ENCODE measurements at places on chromosomes 5 and 9.

GRCh38 chr9:117511852-117512481 lies 97.1 kb upstream of the ASTN2 start:
- no peak for DNase-seq

- DNase-seq: peak; percentile 1
These were observed at the start of gene ALDH1A1 for GRCh38 chr9:72952914-72953313. Gene ALDH1A1 (minus strand): TSS chr9:72953053. CDS start chr9:72953000, 53 bp downstream.

- no peak for DNase-seq
These were observed 32.6 kb downstream of the HSD17B4 start for GRCh38 chr5:119484884-119485283.

DNA sequence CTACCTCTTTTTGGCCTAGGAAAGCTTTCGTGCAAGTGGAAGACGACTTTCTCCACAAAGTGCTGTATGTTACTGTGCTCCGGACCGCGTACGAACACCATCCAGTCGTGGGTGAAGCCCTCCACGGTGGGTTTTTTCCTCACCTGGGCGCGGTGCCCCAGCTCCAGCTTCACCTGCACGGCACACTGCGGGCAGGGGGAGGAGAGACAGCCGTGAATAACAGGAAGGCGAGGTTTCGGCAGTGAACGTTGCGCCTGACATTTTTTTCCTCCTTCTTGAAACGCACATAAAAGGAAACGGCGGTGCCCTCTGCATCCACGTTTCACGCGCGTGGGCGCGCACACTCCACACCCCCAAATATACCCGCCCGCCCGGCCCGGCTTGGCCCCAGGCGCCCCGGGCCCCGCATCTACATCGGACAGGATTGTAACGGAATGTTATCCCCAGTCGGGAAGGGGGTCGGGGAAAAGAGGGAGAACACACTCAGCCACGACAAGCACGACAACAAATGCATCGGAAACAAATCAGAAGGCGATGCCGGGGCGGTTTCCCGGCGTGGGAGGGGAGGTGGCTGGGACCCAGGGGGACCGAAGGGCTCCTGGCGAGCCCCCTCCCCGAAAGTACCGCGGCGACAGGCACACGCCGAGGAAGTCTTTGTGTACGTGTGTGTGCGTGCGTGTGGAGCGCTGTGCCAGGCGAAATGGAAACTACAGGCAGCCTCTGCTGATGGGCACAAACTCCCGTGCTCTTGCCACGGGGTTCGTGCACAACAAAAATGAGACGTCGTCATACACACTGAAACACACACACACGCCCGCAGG lies 1.4 kb downstream of the MLLT3 start:
- DNase-seq: peak; percentile 63

DNA sequence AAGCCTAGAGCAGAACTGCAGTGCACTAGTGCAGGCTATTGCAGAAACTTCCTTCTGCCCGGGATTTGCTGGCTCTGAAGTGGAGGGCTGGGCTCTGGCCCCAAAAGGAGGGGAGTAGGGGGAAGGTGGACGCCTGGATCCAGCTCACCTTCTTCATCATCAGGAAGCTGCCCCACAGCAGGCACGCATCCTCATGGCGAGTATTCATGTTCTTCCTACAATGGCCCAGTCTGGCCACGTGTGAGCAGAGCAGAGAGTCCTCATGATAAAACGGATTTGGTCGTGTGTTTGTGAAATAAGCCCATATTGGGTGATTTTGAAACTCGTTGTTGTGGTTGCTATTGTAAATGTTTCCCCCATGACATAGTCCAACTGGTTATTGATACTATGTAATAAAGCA lies 8.2 kb upstream of the GLIPR2 start:
- DNase-seq: no peak
